ENCODE measurements at places on chromosomes 12 and 14.

DNA sequence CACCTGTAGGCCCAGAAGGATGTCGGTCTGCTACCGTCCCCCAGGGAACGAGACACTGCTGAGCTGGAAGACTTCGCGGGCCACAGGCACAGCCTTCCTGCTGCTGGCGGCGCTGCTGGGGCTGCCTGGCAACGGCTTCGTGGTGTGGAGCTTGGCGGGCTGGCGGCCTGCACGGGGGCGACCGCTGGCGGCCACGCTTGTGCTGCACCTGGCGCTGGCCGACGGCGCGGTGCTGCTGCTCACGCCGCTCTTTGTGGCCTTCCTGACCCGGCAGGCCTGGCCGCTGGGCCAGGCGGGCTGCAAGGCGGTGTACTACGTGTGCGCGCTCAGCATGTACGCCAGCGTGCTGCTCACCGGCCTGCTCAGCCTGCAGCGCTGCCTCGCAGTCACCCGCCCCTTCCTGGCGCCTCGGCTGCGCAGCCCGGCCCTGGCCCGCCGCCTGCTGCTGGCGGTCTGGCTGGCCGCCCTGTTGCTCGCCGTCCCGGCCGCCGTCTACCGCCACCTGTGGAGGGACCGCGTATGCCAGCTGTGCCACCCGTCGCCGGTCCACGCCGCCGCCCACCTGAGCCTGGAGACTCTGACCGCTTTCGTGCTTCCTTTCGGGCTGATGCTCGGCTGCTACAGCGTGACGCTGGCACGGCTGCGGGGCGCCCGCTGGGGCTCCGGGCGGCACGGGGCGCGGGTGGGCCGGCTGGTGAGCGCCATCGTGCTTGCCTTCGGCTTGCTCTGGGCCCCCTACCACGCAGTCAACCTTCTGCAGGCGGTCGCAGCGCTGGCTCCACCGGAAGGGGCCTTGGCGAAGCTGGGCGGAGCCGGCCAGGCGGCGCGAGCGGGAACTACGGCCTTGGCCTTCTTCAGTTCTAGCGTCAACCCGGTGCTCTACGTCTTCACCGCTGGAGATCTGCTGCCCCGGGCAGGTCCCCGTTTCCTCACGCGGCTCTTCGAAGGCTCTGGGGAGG, at the start of gene LTB4R:
TSS of gene LTB4R (plus strand) at position 857 of the 959 bp plus-strand sequence. CDS start 4,150 bp downstream, outside the sequence.
- DNase-seq, result peak; percentile 45

- DNase-seq, result no peak
Measured at GRCh38 chr14:74570696-74571095, 41.3 kb downstream of the LTBP2 start.

GRCh38 chr14:34387974-34388516, 74.0 kb downstream of the SPTSSA start:
- no peak for DNase-seq

- DNase-seq, result no peak
Measured at GRCh38 chr12:89382328-89382727, 30.0 kb upstream of the DUSP6 start.

DNA sequence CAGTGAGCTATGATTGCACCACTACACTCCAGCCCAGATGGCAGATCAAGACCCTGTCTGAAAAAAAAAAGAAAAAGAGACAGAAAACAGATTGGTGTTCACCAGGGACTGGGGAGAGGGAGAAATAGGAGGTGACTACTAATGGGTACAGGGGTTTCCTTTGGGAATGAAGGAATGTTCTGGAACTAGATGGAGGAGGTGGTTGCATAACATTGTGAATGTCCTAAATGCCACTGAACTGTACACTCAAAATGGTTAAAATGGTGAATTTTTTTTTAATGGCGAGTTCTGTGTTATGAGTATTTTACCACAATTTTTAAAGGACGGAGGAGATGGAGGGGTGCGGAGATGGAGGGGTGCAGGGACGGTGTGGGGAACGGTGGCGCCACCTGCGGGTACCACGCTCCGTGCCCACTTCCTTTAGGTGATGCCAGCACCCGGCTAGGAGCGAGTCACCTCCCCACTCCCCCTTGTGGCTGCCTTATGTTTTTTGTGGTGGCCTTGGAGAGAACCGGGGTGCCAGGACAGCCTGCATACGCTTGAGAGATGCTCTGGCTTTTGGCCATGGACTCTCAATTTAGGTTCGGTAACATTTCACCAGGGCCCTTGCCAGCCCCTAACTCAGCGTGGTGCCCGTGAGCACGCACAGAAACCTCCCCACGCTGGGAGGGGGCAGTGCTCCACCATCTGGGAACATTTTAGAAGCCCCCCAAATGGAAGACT, 16.1 kb downstream of the UBC start:
- peak; percentile 53 for DNase-seq

- no peak for DNase-seq
Measured at GRCh38 chr14:29846339-29847055, 81.2 kb downstream of the PRKD1 start.

GRCh38 chr14:36519431-36520321, at the start of gene NKX2-1:
TSS of gene NKX2-1 (minus strand) at chr14:36520232. CDS start at chr14:36520129, 103 bp downstream.
- DNase-seq, result no peak

- no peak for DNase-seq
Measured at GRCh38 chr14:99040711-99041110, 231.3 kb downstream of the BCL11B start.

GRCh38 chr14:100769035-100769939, 42.6 kb downstream of the DLK1 start:
- DNase-seq, result no peak

DNA sequence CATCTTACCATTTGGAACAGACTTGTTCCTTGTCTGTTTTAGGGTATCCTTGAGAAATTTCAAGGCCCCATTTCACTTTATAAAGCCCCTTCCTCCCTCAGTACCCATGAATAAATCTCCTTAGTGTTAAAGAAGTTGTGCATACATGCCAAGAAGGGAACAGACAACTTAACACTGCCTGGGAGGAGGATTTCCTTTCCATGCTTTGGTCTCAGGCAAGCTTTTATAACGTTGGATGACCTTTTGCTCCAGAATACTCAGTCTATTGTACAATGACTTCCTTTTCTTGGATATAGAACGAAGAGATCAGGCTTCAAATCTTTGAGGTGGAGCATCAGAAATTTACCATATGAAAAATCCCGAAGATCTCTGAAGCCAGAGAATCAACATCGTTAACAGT, 551.4 kb downstream of the PRKD1 start:
- DNase-seq, result no peak

DNA sequence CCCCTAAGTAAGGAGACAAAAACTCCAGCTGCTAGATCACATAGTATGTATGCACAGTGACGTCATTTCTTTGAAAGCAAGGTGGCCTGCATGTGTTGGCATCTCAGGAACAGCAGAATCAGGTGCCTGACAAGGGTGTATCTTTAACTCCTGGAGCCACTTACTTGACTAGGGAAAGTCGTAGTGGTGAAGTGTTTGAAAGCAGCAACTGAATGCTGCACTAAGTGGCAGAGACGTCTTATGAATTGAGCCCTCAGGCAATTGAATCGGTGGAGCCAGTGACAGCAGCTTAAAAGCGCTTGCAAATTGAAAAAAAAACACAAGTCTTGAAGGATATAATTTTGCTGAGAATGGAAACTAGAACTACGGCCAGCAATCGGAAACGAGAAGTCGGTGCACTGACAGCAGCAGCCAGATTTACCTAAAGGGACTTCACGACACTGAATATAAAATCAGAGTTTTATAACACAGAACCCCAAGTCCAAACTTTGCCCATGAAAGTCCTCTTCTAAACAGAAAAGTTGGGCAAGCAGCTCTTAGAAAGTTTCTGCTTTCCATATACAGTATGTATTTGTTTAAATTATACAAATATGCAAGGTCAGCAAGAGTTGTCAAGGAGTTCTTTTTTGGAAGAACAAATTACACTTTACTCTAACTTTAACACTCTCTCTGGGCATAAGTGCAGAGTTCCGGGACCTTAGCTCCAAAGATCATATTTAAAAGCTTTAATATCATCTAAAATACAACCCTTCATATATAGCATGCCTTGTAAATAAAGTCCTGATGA, 1.1 kb downstream of the IGF1 start:
- DNase-seq, result no peak

DNA sequence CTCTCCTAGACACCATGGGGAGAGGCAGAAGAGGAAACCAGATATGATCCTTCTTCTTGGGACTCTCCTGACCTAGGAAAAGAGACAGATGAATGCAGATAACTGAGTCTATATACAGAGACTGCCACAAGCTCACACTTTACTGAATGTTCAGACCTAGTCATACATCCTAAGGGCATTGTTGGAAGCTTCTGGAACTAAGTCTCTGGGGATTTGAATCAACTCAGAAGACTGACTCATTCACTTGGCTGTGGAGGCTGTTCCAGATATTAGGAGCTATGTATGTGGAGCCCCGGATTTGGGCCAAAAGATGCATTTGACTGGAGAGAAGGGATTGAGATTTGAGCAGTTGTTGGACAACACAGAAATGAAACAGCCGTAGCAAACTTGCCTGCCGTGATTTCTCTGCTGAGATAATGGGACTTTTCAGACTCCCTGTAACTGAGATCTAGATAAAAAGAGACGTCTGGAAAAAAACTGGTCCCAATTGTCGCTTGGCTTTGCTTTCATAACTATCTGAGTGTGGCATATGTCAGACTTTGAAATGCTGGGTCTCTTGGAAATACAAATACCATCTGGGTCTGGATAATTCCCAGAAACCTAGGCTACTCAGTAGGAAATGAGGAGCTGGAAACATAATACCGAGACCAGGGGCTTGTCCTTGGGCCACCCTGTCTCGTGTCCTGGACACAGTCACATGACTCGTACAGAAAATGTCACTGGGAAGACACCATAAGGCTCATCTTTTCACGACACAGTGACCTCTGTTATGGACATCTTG, 396.8 kb downstream of the NUAK1 start:
- no peak for DNase-seq

DNA sequence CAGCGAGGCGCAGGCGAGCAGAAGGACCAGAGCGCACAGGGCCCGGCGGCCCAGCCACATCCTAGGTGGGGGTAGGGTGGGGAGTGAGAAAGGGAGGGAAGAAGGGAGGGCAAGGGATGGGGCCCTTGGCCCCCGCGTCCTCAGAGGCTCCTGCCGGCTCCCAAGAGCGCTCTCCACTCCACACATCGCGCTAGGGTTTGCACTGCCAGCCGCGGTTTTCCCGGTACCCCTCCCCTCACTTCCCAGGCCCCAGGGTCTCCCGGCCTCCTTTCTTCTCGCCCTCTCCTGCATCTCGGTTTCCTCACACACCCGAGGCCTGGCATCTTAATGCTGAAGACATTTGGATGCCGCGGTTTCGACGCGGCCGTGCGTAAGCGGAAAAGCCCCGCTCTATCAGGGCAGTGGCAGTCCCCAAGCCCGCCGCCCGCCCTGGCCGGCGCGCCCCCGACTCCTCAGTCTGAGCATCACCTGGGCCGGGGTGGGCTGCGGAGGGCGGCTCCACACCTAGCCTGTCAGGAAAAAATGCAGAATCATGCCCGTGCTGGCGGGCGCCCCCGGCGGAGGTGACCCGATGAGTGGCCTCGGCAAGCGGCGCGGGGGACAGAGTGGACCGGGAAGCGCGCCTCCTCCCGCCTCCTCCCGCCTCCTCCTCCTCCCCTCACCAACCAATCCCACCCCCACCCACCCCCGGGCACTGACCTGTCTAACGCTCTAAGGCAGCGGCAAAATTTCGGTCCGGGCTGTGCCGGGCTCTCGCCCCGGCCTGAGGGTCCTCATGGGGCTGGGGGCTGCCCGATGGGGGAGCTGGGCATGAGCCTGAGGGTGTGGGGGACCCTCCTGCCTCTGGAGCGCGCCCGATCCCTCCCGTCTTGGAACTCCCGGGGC, 686 bp downstream of the B4GALNT1 start:
- no peak for DNase-seq

DNA sequence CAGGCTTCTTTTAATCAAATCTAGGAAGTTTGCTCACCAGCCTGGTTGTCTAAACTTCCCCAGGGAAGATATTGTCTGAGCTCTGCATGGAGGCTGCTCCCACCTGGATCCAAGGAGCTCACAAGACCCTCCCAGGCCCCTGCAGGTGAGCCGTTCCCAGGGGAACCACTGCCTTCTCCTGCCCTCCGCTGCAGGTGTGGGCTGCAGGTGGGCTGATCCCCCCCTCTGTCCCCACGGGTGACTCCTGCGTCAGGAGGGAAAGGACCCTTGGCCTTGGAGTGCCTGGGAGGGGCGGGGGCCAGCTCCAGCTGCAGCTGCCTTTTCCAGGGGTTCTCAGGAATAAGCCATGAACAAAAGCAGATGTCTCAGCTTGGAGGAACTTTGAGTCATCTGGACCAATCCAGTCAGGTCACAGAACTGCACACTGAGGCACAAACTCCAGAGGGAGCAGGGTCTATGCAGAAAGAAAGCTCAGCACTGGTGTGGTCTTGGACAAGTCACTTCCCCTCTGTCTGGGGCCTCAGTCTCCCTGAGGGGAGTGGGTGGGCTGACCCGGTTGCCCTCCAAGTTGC, 246.6 kb upstream of the RTL1 start:
- DNase-seq, result no peak

DNA sequence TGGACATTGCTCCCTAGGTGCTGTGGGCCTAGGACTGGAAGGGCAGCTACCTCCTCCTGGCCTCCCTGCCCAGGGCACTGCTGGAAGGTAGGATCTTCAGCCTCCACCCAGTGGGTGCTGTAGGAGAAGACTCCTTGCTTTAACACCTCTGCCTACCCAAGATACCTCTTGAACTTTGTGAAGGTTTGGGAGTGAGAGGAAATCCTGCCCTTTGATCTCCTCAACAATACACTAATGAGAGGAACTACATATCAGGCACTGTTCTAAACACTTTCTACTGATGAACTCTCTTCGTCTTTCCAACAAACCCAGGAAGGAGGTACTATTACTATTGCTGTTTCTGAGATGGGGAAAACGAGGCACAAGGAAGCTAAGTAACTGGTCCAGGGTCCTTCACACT, 66.9 kb downstream of the PLEKHG3 start:
- no peak for DNase-seq

- no peak for DNase-seq
Measured at GRCh38 chr14:105500726-105501101, 9.7 kb downstream of the TEDC1 start.

DNA sequence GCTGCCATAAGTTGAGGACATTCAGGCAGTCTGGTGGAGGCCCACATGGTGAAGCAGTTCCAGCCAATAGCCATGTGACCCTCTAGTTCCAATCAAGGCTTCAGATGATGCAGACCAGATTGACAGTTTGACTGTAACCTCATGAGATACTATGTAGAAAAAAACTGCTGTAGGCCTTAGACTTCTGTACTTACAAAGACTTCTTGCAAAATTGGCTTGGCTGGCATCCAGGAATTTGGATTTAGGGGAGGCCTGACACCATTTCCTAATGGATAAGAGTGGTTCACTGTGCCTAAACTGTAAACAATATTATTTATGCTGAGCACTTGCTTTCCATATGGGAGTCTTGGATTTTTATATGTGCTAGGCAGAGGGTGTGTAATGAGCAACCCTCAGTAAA, 76.4 kb downstream of the RGS6 start:
- no peak for DNase-seq

DNA sequence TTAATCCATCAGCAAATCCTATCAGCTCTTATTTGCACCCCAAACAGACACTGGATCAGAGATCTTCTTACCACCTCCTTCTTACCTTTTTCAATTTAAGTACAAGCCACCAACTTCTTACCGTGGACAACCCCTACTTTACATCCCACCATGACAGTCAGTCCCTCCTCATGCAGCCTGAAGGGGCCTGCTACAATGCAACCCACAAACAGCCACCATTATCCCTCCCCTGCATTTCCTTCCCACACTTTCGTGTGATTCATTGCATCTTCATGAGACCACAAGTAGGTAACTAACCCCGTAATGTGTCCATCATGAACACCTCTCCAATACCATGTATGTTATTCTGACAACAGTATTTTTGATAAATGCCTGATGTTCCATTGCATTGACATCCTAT, 108.6 kb downstream of the BCL11B start:
- DNase-seq, result no peak
